ENCODE measurements at places on chromosomes 3 and 15.
A peak's percentile ranks its signal among the peaks of the same experiment; 100 is the strongest.

DNA sequence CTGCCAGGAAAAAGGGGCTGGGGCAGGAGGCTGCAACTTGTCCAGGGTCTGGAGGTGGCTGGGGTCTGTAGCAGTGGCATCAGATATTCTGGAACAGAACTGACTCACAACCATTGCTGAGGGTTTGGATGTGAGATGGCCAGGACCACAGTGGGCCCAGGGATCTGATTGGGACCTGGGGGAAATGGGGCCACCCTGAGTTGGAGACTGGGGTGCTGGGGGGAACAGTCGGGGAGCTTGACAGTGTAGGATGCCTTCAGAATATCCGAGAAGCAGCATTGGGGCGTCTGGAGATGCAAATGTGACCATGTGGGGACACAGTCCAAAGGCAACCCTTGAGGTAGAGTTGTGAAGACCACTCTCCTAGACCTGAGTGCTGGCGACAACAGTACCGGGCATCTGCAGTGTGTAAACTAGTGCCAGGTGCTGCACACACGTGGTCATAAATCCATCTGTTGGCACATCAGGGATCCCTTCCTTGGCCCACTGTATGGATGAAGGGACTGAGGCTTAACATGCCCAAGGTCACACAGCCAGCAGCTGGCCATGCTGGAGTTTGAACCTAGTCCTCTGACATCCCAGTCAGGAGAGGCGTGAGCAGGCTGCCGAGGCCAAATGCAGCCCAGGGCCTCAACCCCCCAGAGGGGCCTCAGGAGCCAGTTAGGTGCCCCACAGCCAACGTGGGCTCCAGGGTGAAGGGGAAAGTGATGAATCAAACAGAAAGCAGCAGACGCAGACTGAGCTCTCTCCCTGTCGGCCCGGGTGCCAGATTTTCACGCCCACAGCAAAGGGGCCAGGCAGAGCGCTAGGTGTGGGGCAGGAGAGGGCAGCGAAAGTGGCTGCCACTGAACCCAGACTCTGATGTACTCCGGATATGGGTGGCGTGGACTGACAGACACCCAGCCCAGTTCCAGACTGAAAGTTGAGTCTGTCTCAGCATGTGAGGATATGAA, 18.8 kb downstream of the HEMK1 start:
- no peak for DNase-seq

- DNase-seq: no peak
Measured at GRCh38 chr3:136249091-136249490, 1.0 kb upstream of the PCCB start.

- no peak for DNase-seq
Measured at GRCh38 chr3:4547799-4548198, 54.7 kb downstream of the ITPR1 start.

- no peak for DNase-seq
Measured at GRCh38 chr3:151684094-151684493, 49.6 kb upstream of the AADACL2 start.

DNA sequence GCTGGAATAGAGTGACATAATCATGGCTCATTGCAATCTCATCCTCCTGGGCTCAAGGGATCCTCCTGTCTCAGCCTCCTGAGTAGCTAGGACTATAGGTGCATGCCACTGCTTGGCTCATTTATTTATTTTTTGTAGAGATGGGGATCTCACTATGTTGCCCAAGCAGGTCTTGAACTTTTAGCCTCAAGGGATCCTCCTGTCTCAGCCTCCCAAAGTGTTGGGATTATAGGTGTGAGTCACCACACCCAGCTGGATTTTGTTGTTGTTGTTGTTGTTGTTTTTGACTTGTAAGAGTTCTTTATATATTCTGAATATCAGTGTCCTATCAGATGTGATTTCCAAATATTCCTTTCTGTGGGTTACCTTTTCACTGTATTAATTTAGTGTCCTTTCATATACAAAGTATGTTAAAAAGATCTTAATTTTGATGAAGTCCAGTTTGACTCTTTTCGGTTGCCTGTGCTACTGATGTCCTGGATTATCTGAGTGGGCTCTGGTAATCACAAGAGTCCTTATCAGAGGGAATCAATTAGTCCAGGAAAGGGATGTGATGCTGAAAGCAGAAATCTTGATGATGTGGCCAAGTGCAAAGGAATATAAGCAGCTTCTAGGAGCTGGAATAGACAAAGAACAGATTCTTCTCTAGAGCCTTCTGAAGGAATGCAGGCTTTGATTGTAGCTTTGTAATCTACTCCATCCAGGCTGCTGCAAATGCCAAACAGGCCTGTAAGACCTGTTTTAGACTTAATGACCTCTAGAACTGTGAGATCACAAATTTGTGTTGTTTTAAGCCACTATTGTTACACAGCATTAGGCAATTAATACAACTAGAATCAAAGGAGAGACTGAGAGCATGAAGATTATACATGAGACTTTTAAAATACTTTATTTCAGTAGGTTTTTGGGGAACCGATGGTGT, 30.2 kb downstream of the NCK1 start:
- DNase-seq: no peak

DNA sequence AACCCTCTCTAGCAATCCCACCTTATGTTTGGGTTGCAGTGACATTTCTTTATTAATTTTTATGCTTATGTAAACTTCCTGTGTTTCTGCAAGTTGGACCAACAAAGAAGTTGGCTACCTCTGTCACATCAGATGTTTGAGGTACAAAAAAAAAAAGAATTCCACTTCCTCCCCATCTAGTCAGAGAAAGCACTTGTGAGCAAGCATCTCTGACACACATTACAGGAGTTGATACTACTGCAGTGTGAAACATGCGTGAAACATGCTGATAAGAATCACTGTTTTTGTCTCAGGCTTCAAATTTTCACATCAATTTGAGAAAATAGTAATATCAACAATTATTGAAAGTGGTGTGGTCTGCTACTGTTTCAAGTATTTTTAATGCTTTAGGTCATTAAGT, 1.3 kb downstream of the SCAANT1 start:
- DNase-seq: peak; percentile 11

- DNase-seq: no peak
Measured at GRCh38 chr15:36926427-36926825, 173.9 kb downstream of the MEIS2 start.

GRCh38 chr15:89307046-89307587, 27.5 kb downstream of the POLG start:
- peak; percentile 50 for DNase-seq

- no peak for DNase-seq
Measured at GRCh38 chr15:95284492-95284891, 1046.0 kb upstream of the NR2F2 start.

GRCh38 chr15:85649372-85649771, 145.4 kb downstream of the KLHL25 start:
- peak; percentile 64 for DNase-seq

- DNase-seq: no peak
Measured at GRCh38 chr3:46186471-46187340, 21.4 kb downstream of the CCR1 start.

- DNase-seq: no peak
Measured at GRCh38 chr3:186150041-186150830, 41.3 kb upstream of the ETV5 start.

DNA sequence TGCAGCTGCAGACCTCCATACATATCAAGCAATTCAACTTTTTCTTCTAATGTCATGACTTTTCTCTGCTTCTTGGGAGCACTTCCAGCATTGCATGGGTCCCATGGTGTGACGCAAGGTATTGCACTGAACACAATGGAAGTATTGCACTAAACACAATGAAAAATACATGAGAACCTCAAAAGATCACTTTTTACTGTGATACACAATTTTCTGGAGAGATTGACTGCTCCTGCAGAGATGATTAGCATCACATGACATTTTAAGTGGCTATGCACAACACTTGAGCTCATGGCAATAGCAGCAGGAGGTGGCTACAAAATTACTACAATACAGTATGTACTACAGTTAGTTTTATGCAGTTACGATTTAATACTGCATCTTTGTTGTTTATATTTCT, 113.5 kb upstream of the BHLHE40 start:
- no peak for DNase-seq
